ENCODE measurements at places on chromosomes 4 and X. TPM values are rescaled to one million over a fixed set of nuclear protein-coding genes. Genes with fewer than 3 reads are reported as not detected.
A peak's percentile ranks its signal among the peaks of the same experiment; 100 is the strongest.

The CXCL11 gene
- 1.3 TPM for total RNA-seq

The SMIM10 gene
- 12.0 TPM for total RNA-seq

The GNRHR gene
- total RNA-seq: not detected

The TRPC3 gene
- total RNA-seq: not detected

The SRP72 gene
- 36.1 TPM for total RNA-seq

The IGSF1 gene
- not detected for total RNA-seq

The APBB2 gene
- 36.1 TPM for total RNA-seq

The ZNF141 gene
- 0.22 TPM for total RNA-seq

The UBL4A gene
- total RNA-seq: 51.9 TPM

The DCHS2 gene
- total RNA-seq: 0.07 TPM

The C4orf36 gene
- total RNA-seq: 0.32 TPM

The ADAMTS3 gene
- 3.2 TPM for total RNA-seq

DNA sequence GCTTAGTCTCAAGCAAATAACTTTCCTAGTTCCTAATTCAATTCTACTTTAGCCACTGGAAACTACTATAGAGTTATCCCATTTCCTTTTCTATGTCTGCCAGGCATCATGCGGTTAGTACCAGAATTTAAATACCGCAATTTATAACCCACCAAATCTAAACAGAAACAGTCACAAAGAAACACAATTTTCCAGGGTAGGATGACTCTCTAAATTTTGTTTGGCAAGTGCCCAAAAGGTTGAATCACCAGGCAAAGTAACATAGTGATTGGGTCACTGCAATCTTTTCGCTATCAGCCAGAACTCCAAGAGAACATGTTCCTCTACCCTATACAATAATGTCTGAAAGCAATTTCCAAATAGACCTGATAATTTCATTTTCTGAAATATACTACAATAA is 240.2 kb upstream of the GRIA3 start:
- DNase-seq: peak; percentile 0

DNA sequence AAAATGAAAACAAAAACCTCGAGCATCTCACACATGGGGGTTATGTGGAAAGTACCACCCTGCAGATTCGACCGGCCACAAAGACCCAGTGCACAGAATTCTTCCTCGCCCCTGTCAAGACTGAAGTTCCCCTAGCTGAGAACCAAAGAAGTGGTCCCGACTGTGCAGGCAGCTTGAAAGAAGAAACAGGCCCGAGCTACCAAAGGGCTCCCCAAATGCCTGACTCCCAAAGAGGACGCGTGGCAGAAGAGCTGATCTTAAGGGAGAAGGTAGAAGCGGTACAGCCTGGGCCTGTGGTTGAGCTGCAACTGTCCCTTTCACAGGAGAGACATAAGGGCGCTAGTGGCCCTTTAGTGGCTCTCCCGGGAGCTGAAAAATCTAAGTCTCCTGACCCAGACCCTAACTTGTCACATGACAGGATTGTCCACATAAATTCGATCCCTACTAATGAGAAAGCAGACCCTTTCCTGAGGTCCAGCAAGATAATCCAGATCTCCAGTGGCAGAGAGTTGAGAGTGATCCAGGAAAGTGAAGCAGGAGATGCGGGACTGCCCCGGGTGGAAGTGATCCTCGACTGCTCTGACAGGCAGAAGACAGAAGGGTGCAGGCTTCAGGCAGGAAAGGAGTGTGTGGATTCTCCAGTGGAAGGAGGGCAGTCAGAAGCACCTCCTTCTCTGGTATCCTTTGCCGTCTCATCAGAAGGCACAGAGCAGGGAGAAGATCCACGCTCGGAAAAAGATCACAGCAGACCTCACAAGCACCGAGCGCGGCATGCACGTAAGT is 108.8 kb upstream of the MYOZ2 start:
- DNase-seq: no peak

GRCh38 chr4:117327491-117327890 is 242.1 kb upstream of the TRAM1L1 start:
- DNase-seq: no peak

DNA sequence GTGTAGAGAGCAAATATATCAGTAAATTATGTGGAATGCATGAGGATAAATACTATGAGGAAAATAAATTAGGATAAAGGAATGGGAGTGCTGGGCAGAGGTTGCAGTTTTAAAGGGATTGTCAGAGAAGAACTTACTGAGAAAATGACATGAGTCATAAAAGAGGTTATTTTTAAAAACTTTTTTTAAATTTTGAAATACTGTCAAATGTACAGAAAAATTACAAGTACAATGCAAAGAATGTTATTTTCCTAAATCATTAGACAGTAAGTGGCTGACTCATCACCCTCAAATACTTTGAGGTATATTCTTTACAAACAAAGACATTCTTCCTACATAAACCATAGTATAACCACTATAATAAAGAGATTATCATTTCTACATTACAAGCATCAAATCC is 29.8 kb upstream of the H2AZ1 start:
- DNase-seq: no peak

DNA sequence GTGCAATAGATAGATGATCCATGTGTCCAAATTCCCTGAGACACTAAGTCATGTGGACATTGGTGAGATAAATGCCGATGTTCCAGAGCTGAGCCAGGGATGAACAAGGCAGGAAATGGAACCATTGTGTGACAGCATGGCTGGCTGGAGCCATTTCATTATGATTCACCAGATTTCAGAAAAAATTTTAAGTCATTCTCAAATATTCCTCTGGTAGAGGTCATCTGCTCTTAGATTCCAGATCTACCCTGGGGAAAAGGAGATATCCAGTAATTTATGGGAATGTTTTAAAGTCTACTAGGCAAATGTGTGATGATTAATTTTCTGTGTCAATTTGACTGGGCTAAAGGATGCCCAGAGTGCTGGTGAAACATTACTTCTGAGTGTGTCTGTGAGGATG is 287.3 kb downstream of the STK32B start:
- DNase-seq: no peak

GRCh38 chr4:131091896-131092295 is 1995.9 kb downstream of the C4orf33 start:
- no peak for DNase-seq

- no peak for DNase-seq
These were observed 71.6 kb downstream of the FAM114A1 start for GRCh38 chr4:38939165-38939564.

GRCh38 chr4:88792268-88792781 is 94.7 kb upstream of the NAP1L5 start:
- DNase-seq: no peak

DNA sequence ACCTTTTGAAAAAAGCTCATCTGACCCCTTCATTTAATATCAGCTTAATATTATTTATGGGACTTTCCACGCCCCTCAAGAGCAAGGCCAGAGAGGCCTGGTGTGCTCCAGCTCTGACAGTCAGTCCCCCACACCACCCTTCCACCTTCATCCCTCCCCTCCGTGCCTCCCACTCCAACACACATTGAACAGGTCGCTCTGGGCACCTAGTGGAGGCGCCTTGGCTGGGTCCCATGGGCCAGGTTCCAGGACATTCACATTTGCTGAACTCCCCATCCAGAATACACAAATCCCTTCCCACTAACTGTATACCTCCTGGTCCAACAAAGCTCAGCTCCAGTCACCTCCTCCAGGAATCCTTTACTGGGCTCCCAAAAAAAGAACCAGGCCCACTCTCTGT is 137.5 kb downstream of the BCOR start:
- no peak for DNase-seq

DNA sequence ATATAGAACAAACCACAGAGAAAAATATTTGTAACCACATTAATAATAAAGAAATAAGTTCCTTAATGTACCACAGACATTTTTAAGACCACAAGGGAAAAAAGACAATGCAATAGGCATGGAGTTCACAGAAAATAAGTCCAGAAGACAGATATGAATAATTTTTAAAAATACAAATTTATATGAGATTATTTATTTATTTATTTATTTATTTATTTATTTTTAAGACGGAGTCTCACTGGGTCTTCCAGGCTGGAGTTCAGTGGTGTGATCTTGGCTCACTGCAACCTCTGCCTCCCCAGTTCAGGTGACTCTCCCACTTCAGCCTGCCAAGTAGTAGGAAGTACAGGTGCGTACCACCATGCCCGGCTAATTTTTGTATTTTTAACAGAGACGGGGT is 53.7 kb downstream of the THAP9 start:
- DNase-seq: no peak

- no peak for DNase-seq
These were observed 16.6 kb downstream of the BST1 start for GRCh38 chr4:15719506-15719905.

- no peak for DNase-seq
These were observed 20.7 kb downstream of the ZNF280C start for GRCh38 chrX:130247996-130248395.

GRCh38 chr4:46656071-46656470 is 253.0 kb downstream of the COX7B2 start:
- no peak for DNase-seq

- peak; percentile 8 for DNase-seq
These were observed 660.3 kb upstream of the PITX2 start for GRCh38 chr4:111283066-111283677.

GRCh38 chr4:152968806-152969394 is 32.8 kb downstream of the FHDC1 start:
- DNase-seq: peak; percentile 54

- DNase-seq: no peak
These were observed 21.0 kb upstream of the DOCK11 start for GRCh38 chrX:118474586-118474985.

GRCh38 chr4:153651587-153651986 is 32.5 kb upstream of the TLR2 start:
- no peak for DNase-seq

DNA sequence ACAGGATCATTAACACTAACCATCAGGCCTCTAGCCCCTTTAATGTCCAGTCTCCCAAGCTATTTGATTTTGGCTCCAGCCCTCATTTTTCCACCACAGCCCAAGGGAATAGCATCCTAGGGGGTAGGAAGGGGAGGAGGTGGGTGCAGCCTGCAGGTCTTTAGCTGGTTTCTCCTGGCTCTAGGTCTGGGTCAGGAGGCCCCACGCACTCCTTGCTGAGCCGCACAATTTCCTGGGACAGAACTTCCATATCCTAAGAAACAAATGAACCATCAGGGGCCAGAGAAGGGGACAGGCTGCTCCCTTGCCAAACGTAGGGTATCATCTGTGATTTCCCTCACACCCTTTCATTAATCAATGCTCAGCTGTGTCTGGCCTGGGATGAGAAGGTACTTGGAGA is 2.4 kb upstream of the KCND1 start:
- no peak for DNase-seq

- no peak for DNase-seq
These were observed 46.6 kb downstream of the CLOCK start for GRCh38 chr4:55500072-55500471.

GRCh38 chrX:40883021-40883619 is 147.8 kb upstream of the MED14 start:
- no peak for DNase-seq

GRCh38 chr4:175470131-175470530 is 341.9 kb downstream of the GPM6A start:
- no peak for DNase-seq

- DNase-seq: no peak
These were observed 165.0 kb upstream of the CTSO start for GRCh38 chr4:156118507-156119220.

DNA sequence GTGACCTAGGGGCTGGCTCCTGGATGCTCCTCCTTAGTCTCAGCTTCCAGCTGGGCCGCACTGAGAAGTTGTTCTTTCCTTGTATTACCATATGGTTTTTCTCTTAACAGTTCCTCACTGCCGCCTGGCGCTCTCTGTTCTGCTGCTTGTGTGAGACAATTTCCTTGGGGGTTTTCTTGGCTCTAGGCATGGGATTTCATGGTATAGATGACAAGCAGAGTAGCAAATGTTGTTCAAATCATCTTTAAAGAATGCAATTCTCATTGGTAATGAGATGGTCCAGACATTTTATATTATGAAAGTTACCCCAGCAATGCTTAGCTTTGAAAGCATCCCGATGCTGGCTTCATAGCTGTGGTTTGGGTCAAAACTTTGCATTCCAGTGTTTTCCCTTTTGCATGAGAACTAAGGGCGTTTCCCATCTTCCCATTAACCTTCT is 37.6 kb downstream of the SEPTIN11 start:
- peak; percentile 70 for DNase-seq

DNA sequence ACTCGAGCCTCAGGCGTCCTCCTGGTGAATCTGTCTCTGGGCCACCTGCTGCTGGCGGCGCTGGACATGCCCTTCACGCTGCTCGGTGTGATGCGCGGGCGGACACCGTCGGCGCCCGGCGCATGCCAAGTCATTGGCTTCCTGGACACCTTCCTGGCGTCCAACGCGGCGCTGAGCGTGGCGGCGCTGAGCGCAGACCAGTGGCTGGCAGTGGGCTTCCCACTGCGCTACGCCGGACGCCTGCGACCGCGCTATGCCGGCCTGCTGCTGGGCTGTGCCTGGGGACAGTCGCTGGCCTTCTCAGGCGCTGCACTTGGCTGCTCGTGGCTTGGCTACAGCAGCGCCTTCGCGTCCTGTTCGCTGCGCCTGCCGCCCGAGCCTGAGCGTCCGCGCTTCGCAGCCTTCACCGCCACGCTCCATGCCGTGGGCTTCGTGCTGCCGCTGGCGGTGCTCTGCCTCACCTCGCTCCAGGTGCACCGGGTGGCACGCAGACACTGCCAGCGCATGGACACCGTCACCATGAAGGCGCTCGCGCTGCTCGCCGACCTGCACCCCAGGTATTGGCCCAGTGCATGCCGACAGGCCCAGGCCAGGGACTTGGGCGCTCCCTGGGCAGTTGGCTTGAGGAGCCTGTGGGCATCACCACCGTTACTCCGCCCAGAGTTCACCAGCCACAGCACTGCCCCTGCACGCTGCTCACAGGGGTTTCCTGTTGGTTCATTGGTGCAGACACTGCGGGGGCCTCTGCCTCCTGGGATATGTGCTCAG is 1.1 kb downstream of the GPR78 start:
- DNase-seq: no peak

GRCh38 chr4:2006956-2007653 is 1.7 kb downstream of the NELFA start:
- no peak for DNase-seq

- DNase-seq: peak; percentile 79
These were observed 5.7 kb downstream of the CD99 start for GRCh38 chrX:2696698-2697215.
